CD4-positive, alpha-beta T cell treated with Interleukin-10 for 1 hour (primary cell): ENCODE measurements at places on chromosomes 16 and 17.

GRCh38 chr17:57535249-57535966 is 209.7 kb downstream of the CCDC182 start:
- no peak for DNase-seq

DNA sequence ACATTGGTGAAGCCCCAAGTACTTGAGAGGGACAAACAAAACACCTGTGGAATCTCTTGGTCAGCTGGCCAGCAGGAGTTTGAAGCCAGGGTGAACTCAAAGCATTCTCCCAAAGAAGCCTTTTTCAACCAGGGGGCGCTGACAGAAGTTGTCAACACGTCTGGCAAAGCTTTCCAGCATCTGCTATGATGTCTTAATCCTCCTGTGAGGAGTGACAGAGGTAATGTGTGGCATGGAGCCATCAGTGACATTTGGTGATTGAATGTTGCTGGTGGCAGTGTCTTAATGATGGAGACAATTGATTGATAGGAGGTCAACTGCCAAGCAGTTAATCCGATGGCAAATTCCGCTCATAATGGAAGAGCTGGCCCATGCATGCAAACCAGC is 257.6 kb upstream of the HSBP1 start:
- no peak for DNase-seq

GRCh38 chr17:15981208-15981607 is 18.3 kb downstream of the ZSWIM7 start:
- no peak for DNase-seq

GRCh38 chr16:85395207-85395912 is 217.8 kb upstream of the GSE1 start:
- no peak for DNase-seq

- peak; percentile 60 for DNase-seq
These were observed 6.6 kb downstream of the WFIKKN2 start for GRCh38 chr17:50841949-50842354.

DNA sequence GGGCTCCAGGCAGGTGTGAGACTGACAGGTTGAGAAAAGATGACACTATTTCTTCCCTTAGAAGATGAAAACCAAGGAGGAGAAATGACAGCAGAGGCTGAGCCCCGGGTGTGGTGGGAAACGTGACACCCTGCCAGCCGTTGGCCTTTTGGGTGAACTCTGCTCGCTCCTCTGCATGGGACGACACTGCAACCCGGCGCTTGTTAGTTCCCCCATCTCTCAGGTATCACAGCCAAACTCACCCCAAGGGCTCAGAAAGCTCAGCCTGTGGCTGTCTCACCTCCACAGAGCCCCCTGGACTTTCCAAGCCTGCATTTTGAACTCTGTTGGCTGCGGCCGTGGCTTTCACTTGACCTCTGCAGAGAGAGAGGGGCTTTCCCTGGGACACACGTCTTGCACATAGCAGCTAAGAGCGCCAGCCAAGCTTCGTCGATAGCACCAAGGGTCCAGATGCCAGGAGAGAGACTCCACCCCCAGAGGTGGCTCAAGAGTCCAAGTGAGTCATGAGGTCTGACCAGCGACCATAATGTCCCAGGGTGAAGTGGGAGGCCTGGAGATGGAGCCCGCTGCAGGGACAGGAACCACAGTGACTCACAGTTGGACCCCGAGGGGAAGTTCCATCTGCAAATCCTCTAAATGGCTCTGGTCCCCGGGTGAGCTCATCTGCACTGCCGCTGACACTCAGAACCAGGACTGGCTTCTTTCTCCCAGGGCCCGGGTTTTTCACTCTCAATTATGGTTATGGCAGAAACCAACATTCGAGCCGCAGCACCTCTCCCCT is 301.9 kb downstream of the SOX9 start:
- DNase-seq = peak; percentile 16

DNA sequence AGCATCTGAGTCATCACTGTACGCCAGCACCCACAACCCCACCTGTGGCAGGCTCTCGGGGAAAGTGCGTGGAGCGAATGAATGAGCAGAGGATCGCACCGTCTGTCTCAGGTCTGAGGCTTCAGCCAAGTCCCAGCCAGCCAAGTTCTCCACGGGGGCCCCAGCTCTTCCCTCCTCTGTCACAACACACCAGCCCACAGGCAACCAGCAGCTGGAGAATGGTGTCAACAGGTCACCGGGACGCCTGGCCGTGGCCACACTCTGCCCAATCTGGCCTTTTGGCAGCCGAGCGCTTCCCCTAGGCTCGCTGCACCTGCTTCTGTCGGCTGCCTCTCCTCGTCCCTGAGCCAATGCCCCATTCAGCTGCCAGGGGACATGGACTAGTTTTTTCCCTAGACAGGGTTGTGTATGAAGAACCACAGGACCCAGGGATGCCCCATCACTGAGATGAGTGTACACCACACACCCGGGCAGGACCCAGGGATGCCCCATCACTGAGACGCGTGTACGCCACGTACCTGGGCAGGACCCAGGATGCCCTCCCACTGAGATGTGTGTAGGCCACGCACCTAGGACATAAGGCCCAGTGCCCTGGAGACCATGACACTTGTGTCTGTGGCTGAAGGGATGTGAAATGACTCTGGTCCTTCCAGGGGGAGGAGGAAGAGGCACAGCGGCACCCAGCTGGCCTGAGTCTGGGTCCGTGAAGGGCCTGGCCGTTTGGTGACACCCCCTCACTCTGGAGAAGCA is 52.8 kb downstream of the ABR start:
- no peak for DNase-seq

GRCh38 chr17:50381920-50382319 is 8.9 kb downstream of the EME1 start:
- no peak for DNase-seq

DNA sequence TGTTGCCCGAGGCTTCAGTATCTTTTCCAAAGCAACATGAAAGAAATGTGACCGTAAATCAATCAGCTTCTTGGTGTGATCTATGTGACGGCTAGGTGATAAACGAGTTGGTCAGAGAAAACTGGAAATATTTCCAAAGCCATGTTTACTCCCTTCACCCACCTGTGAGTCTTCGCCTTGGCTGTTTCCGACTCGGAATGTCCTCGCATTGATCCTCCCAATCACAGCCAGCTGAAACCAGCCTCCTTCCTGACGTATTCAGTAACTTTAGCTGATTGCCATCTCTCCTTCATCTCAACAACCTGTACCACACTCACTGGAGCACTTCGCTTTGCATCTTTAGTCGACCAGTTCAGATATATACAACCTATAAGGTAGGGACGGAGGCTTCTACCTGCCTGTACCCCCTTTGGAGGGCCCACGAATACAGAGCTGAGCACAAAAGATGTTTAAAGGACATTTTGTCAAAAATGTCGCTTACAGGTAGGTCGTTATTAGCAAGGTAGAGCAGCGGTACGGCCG is 705 bp downstream of the KRABD2 start:
- no peak for DNase-seq
